GM23338 (cell line): ENCODE measurements at places on chromosomes 7 and 10.
A peak's percentile ranks its signal among the peaks of the same experiment; 100 is the strongest.

- no peak for DNase-seq
Measured at GRCh38 chr7:107622429-107622828, 38.2 kb upstream of the SLC26A4 start.

DNA sequence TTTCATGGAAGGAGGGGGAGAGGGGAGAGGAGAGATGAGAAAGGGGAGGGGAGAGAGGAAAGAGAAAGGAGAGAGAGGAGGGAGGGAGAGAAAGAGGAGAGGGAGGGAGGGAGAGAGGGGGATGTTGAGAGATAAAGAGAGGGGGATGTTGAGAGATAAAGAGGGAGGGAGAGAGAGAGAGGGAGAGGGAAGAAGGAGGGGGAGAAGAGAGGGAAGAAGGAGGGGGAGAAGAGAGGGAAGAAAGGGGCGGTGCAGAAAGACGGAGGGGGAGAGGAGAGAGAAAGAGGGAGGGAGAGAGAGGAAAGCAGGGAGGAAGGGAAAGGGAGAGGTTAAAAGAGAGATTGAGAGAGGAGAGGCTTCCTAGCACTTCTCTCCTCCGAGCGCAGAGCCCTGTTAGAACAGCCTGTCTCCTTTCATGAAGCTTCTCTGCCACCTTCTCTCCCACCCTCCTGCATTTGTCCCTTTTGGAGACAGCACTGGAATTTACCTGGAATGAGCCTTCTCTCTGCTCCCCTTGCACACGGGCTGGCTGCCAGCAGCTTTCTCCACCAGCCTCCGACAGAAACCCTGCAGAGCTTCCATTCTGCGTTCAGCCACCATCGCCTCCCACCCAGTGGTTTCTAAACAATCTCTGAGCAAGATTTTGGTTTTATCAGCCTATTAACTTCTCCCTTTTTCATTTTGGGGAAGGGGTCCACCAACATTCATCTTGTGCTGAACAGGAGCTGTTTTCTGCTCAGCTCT lies 74.0 kb upstream of the CARD11 start:
- DNase-seq, result no peak

DNA sequence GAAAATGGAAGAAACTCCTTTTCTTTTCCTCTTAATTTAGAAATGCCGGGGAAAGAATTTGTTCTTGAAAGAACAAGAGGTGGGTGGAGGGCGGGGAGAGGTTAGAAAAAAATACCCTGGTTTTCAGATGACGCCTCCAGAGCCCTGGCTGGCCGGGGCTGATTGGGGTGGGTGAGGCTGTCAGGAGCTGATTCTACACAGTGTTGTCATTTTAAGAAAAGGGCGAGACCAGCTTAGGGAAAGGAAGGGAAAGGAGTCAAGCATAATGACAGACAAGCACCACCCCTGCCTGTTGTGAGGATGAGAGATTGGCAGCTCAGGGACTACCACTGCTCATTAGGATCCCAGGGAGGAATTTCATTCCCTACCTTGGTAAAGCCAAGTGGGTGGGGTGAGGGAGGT lies 9.9 kb upstream of the FAM180A start:
- DNase-seq, result peak; percentile 35

DNA sequence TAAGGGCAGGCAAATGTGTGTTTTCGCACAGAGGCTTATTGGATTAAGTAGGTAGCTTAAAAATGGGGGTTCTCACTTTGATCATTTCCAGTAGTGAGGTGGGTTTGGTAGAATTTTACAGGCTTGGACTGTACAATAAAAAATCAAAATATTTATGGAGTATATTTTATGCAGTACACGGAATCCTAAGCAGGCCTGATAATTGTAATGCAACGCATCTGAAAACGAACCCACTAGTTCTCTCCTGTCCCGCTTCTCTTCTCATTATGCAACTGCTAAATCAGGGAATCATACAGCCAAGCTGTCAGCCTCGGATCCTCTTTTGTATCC lies 377 bp upstream of the POLR1F start:
- DNase-seq, result no peak

DNA sequence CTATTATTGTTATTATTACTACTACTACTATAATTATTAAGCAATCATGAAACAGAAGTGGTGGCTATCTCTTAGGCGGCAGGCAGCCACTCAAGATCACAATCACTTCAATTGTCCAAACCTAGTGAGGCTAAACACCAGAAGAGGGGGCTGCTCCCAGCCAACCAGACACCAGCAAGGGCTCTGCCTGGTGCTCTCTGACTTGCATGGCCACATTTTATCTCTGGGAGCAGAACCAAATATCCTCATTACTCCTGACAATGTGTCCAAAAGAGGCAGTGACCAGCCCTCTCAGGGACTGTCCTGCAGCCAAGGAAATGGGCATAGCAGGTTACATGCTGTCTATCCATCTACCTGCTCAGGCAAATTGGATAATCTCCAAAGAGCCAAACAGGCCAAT lies 187.4 kb upstream of the PDE1C start:
- DNase-seq, result no peak

DNA sequence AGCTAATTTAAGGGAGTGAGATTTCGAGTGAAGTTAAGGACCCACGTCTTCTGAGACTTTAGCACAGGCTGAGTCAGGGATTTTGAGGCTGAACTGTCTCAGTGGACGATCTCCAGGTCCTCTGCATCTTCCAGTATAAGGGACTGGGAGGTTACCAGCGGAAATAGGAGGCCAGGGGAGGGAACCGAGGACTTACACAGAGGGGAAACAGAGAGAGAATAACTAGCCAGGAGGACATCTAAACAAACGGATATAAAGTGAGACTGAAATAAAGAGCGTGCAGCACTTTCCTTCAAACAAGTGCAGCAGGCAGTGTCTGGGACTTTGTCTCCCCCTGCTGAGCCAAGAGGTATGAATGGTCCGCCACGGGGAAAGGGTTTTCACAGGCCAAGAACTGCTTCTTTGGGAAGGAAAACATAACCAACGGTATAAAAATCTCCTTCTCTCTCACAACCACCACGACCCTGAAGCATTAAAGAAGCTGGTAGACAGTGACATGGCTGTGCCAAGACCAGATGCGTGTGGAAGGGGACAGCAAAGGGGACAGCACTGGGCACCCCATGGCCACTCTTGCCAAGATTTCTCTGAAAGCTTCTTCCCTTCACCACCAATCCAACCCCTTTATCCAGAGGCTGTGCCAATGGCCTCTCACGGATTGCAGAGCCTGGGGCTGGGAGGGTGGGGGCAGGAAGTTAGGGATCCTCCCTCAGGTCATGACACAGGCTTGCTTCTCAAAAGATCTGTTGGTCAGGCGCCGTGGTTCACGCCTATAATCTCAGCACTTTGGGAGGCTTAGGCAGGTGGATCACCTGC lies 72.0 kb downstream of the SLC37A3 start:
- DNase-seq, result peak; percentile 72

DNA sequence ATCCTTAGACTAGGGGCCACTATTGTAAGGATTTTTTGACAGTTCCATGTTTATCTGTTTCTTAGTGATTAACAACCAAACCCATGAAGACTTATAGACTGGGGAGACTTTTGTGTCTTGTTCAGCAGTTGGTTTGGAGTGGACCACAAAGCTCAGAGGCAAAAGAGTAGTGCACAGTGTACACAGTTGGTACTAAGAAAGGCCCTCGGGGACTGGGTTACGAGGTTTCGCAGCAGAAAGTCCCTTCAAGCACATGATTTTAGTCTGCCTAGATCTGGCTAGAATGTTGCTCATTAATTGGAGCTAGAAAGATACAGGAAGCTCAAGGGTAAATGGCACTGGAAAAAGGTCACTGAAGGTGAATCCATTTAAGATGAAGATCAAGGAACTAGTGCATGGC lies 35.4 kb downstream of the CDK14 start:
- DNase-seq, result no peak

- peak; percentile 75 for DNase-seq
Measured at GRCh38 chr10:99531026-99531695, 1.6 kb upstream of the NKX2-3 start.

DNA sequence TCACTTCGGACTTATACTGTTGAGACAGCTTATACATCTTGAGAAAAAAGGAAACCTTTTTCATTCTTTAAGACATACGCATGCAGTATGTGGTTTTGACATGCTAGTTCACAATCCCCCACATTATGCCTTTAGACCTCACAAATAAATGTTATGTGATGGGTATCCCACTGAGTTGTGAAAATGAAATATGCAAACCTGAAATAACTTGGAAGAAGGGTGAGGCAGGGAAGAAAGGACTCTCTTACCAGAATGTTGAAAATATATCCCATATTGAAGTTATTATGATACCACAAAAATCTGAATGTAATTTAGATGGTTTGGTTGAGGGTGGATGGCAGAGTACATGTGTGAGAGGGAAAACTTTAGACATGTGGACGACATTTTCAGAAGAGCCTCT lies 379.8 kb downstream of the BBS9 start:
- no peak for DNase-seq

DNA sequence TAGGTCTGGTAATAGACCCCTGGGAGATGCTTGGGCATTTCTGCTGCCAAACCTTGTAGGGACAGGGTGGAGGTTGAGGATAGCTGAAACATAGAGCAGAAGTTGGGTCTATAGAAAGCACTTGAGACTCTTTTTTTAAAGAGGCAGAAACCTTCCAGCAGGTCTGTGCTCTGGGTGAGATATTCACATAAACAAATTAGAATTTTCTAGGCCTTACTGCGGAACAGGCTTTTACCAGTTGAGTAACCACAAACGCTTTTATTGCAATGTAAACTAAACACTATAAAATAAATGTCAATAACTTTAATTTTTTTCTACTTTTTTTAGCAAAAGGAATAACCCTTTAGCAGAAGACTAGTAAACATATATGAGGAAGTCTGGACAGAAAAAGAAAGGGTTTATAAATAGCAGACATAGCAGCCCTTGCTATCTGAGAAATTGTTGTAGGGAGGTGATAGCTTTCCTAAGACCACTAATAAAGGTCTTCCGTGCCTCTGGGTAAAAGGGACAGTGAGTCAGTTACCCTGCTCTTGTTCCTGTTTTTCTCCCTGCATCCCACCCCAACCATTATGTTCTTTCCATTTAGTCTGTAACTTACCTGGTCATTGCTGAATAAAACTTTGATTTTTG lies 38.7 kb downstream of the CACNB2 start:
- DNase-seq, result no peak

DNA sequence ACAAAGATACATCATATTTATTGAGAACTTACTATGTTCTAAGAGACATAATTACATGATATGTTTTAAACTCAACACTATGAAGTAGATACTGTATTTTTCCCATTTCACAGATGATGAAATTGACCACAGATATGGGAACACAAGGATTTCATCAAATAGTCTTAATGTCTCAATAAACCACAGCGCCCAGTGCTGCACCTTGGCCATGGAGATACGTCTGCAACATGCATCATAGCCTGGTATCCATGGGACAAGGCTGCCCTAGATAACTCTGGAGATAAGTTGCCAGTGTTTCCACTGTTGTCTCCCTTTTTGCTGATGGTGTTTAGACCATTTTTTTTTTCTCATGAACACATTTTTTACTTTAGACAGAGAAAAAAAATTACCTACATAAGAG lies 97.5 kb downstream of the GNAT3 start:
- no peak for DNase-seq

- DNase-seq, result no peak
Measured at GRCh38 chr7:96084881-96085553, 236.9 kb downstream of the SLC25A13 start.

GRCh38 chr7:25707768-25708620 lies 444.0 kb upstream of the NFE2L3 start:
- DNase-seq, result no peak

DNA sequence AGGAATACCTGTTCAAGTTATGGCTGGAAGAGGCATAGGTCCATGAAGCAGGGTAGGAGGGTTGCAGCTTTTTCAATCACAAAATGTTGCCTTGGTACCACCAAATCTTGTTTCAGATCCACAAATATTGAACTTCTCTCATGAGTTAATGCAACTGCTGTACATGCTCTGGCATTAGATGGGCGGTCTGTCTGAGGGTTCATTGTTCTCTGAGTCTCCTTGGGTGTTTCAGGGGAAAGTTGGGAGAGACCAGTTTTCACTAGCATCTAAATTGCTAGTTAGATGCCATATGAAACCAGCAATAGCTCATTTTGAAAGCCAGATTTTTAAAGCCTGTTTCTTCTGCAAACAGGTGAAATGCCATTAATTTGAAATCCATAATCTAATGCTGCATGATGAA lies 27.8 kb upstream of the ELMO1 start:
- no peak for DNase-seq

GRCh38 chr7:17558135-17558534 lies 259.7 kb downstream of the AHR start:
- DNase-seq, result no peak

- DNase-seq, result no peak
Measured at GRCh38 chr7:129728875-129729467, 117.5 kb downstream of the NRF1 start.

GRCh38 chr7:37118004-37118403 lies 330.7 kb downstream of the ELMO1 start:
- no peak for DNase-seq

GRCh38 chr10:47140761-47141348 lies 159.1 kb upstream of the GDF10 start:
- no peak for DNase-seq

GRCh38 chr7:142835487-142835886 lies 19.4 kb upstream of the EPHB6 start:
- DNase-seq, result peak; percentile 36

DNA sequence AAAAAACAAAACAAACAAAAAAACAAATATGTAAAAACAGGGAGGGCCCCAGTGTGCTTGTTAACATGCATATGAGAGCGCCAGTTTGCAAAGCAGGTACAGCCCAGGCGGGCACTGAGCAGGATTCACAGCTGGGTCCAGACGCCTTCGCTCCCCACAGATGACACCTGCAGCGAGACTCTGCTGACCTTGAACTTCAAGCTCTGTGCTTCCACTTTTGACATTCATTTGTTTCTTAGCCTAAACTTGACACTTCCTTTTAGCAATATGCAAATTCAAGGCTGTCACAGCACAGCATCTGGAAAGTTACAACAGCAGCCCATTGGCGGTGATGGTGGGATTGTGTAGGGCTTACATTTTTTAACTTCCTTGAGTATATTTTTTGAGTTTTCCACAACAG lies 88.8 kb upstream of the TNS3 start:
- DNase-seq, result peak; percentile 14

GRCh38 chr7:99579956-99580777 lies 17.9 kb upstream of the TMEM225B start:
- DNase-seq, result peak; percentile 92

DNA sequence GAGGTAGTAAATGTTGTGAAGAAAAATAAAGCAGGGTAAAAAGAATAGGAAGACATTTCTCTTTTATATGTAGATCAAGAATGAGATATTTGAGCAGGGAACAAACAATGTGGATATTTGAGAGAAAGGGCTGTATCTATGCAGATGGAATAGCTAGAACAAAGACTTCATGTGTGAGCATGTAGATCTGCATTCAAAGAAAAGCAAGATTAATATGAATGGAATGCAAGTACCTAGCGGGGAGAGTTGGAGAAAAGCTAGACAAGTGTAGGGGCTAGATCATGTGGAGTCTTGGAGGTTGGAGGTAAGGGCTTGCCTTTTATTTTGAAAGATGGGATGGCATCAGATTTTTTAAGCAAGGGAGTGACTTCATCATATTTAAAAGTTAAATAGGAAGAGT lies 27.1 kb downstream of the SHOC2 start:
- DNase-seq, result no peak

GRCh38 chr10:94725871-94726270 lies 36.6 kb upstream of the CYP2C19 start:
- no peak for DNase-seq

GRCh38 chr10:93995598-93996271 lies 2.0 kb downstream of the PLCE1 start:
- no peak for DNase-seq

GRCh38 chr7:30977896-30978564 lies 14.3 kb downstream of the GHRHR start:
- DNase-seq, result peak; percentile 86
